ENCODE measurements at places on chromosomes 2 and 18.

GRCh38 chr2:2503864-2504418 is 172.9 kb upstream of the MYT1L start:
- DNase-seq, result no peak

GRCh38 chr2:72276356-72276755 is 128.7 kb upstream of the CYP26B1 start:
- DNase-seq, result no peak

DNA sequence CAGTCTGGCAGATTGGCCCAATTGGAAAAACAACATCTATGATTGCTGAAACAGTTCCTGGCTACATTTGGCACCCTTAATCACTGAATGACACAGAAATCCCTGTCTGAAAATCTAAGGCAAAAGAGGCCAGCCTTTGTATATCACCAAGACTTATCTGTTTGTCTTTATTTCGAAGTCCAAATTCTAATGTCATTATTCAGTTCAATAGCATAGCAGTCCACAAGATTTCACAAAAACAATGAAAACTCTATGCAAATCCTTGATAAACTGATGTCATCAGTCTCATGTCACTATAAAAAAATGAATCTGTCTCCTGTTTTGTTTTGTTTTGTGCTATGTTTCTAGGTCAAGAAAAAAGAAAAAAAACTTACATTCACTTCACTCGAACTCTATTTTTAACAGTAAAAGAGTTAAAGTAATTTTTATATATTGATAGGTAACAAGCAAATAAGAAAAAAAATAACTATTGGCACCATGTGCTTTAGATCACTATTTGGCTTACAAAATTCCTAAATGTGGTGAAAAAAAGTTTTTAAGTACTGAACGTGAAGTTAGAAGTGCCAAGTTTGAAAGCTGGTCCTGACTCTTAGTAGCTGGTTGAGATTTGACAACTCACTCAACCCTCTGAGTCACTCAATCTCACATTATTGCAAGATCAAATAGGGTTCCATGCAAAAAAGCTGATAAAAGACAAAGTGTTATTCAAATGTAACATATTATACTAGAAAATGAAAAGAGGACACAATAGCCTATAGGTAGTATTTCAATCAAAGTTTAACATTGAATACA is 359.3 kb downstream of the IRS1 start:
- no peak for DNase-seq

DNA sequence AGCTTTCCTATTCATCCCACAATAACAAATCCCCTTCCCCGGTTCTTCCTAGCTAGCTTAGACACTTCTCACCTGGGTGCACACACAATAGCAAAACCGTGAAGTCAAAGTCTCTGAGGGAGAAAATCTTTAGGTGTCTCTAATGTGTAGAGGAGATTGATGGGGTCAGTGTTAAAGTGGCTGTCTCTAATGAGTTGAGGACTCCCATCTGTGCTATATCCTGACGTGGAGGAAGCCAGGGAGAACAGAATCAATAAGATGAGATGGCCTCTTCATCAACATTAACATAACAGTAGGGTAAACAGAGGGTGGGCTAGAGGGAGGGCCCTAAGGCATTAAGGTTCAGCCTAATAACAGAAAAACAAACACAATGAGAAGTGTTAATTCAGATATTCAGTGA is 120.4 kb downstream of the SLC5A7 start:
- no peak for DNase-seq

DNA sequence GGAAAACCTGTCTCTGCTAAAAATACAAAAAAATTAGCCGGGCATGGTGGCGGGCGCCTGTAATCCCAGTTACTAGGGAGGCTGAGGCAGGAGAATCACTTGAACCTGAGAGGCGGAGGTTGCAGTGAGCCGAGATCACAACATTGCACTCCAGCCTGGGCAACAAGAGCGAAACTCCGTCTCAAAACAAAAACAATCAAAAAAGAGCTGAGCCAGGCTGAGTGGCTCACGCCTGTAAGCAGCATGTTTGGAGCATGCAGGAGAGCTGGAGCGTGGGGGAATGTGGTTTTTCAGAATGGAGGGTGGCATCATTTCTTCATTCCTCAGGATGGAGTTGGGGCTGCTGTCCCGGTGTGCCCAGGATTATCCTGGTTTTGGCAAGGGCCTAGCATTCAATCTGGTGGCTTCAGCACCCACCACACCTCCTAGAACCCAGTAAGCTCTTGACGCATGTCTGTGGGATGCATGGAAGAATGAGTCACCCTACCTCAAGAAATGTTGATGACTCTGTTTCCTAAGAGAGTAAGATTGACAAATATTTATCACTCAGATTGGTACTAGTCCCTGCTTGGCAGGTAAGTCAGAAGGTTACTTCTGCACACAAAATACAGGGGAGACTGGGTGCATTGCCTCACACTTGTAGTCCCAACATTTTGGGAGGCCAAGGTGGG is 90.2 kb upstream of the ODC1 start:
- DNase-seq, result no peak

GRCh38 chr2:24334245-24334633 is 26.1 kb downstream of the ITSN2 start:
- DNase-seq, result no peak

DNA sequence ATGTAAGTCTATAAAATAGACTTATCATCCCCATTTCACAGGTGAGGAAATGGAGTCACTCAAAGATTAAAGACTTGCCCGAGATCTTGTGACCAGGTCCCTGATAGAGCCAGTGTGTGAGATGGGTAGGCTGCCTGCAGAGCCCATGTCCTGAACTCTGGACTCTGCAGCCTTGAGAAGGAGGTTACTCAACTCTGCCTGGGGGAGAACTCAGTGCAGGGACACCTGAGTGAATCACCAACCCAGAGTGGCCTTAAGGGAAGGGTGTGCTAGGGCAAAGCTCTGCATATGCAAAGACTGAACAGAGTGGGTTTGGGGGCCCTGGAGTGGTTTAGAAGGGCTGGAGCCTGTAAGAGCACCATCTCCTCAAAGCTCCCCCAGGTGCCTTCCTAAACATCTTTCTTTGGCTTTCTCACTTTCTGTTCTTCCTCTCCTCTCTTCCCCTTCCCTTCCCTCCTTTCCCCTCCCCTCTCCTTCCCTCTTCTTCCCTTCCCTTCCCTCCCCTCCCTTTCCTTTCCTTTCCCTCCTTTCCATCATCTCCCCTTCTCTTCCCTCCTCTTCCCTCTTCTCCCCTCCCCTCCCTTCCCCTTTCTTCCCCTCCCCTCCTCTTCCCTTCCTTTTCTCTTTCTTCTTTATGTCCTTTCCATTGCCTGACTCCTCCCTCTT is 67.6 kb downstream of the CELF4 start:
- DNase-seq, result no peak

- DNase-seq, result no peak
Measured at GRCh38 chr18:46566111-46566510, 90.9 kb downstream of the LOXHD1 start.

DNA sequence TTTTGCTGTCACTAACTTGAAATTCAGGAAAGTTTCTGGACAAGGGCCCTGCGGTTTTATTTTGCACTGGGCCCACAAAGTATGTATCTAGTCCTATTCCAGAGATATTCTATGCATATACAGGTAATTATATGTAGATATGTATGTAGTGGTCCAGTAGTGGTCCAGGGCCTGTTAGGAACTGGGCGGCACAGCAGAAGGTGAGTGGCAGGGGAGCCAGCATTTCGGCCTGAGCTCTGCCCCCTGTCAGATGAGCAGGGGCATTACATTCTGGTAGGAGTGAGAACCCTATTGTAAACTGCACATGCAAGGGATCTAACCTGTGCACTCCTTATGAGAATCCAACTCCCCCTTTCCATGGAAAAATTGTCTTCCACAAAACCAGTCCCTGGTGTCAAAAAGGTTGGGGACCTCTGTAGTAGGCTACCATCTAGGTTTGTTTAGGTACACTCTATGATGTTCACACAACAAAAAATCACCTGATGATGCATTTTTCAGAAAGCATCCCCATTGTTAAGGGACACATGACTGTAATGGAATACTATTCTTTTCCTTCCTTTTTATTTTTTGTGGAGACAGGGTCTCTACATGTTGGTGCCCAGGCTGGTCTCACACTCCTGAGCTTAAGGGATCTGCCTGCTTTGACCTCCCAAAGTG is 2.8 kb upstream of the PPP4R3B start:
- peak; percentile 16 for DNase-seq

Data from activated naive CD8-positive, alpha-beta T cell treated with anti-CD3 and anti-CD28 coated beads, Interleukin-2, amount 50 U/mL, for 24 hours (primary cell).